ENCODE measurements at places on chromosomes 4 and X.

- DNase-seq: no peak
Observed at GRCh38 chr4:160299608-160300007, 1196.7 kb downstream of the RAPGEF2 start.

- DNase-seq: no peak
Observed at GRCh38 chrX:115259238-115259875, 25.5 kb upstream of the LRCH2 start.

DNA sequence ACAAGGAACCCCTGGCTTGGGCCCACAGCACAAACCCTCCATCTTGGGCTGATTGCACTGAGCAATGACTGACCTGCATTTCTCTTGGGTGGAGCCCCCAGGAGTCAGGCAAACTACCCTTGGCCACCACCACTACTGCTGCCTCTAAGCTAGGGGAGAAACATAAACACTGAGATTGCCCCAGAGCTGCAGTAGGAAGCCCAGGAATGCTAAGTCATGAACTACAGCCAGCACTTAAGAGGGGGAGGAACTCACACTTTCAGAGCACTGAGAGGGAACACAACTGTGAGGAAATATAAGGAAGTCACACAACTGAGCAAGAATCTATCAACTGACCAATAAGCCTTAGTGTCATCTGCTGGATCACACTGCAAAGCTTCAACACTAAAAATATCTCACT lies 111.6 kb upstream of the PPP3CA start:
- DNase-seq: no peak

GRCh38 chr4:5125321-5125720 lies 74.0 kb downstream of the STK32B start:
- DNase-seq: no peak

GRCh38 chrX:14616836-14617235 lies 87.5 kb downstream of the GLRA2 start:
- no peak for DNase-seq

DNA sequence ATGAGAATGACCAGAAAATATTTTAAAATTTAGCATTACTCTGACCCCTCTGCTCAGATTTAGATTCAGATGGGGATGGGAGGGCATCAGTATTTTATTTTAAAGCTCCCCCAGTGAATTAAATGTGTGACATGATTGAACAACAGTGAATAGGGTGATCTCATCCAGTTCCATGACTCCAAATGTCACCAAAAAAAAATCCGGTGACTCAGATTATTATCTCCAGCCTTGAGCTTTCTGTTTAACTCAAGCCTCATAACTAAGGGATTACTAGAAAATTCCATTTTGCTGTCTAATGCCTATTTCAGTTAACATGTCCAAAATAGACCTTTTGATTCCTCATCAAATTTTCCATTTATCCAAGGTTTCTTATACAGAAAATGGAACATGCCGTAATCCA lies 121.8 kb upstream of the TMEM47 start:
- DNase-seq: no peak

All from right cardiac atrium (tissue), 5 donors.